ENCODE measurements at places on chromosomes 5 and 9.

DNA sequence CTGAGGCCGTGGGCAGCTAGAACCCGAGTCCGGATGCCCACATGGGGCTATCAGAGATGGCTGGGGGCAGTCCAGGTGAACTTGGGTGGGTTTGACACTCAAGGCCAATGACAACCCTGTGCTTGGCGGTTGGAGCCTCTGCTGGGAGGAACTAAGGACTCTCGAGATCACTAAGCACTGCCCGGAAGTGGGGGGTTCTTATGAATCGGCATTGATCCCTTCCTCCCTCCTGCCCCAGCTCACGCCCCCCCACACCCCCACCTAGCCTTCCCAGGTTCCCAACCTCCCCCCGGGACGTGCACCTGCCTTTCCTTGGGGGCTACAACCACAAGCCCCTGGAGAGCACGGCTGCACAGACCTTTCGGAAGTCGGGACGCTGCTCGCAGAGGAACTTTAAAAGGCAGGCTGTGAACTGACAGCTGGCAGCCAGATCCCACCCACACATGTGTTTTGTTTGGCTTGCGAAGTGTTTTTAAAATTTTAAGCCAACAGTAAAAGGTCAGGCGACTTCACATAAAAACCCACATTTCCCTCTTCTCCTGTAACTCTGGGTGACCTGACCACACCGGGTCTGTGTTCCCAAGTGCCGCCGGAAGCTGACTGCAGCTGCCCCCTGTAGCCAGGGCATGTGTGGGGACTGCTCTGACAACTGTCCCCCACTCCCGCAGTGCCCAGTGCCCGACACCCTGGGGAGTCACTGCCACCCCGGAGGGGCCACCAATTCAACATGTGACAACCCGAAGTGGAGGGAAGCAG, 5.1 kb upstream of the RALGDS start:
- peak; percentile 56 for DNase-seq

DNA sequence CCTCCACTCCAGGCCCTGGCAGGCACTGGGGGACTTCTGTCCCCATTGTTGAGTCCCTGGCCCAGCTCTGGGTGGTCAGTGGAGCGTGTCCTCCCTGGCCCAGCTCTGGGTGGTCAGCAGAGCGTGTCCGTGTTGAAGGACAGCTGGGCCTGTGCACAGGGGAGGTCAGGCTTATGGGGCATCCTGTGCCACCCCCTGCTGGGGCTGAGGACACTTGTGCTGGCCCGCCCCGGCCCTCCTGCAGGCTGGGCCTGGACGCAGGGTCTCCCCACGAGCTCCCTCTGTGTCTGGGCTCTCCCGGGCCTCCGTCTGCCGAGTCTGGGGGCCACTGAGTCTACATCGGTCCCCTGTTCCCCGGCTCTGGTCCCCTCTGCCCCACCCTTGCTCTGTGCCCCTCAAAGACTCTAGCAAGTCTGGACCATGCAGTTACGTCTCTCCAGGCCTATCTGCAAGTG, 11.5 kb upstream of the CLIC3 start:
- DNase-seq: no peak

GRCh38 chr5:22596404-22596970, 256.7 kb downstream of the CDH12 start:
- no peak for DNase-seq

- DNase-seq: no peak
Observed at GRCh38 chr5:1551426-1552301, 27.9 kb upstream of the LPCAT1 start.

DNA sequence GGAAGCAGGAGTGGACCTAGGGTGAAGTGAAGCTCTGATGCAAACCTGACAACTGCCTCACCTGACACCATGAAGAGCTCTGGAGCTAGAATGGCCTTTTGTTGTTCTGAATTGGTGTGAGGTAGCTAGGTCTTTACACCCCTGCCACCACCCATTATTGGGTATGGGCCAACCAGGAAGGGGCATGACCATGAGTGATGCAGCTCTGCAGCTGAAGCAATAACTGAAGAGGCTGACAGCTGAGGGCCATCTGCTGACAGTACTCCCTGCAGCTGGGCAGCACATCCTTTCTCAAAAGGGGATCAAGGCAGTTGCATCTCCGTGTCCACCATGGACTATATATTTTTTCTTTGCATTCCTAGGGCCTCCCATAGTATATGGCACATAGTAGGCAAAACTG, 87.0 kb upstream of the TLE1 start:
- no peak for DNase-seq

- no peak for DNase-seq
Observed at GRCh38 chr5:107968998-107969397, 298.3 kb upstream of the EFNA5 start.

DNA sequence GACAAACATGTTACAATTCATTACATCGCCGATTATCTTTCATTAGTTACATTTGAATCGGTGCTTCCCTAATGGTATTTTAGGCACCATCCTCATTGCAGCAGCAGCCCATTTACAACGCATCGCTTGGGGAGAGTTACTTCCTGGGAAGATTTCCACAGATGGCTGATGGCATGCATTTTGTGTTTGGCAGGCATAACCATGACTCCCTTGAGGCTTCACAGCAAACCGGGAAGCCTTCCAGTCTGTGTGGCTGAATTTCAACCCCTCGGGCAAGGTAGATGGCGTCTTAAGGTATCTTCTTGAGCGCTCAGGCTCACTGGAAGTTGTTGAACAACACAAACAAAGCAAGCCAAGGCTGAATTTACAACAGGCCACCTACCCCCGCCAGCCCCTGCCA, 1.6 kb upstream of the DNAH5 start:
- no peak for DNase-seq

- DNase-seq: no peak
Observed at GRCh38 chr5:53906736-53907135, 346.3 kb downstream of the NDUFS4 start.

DNA sequence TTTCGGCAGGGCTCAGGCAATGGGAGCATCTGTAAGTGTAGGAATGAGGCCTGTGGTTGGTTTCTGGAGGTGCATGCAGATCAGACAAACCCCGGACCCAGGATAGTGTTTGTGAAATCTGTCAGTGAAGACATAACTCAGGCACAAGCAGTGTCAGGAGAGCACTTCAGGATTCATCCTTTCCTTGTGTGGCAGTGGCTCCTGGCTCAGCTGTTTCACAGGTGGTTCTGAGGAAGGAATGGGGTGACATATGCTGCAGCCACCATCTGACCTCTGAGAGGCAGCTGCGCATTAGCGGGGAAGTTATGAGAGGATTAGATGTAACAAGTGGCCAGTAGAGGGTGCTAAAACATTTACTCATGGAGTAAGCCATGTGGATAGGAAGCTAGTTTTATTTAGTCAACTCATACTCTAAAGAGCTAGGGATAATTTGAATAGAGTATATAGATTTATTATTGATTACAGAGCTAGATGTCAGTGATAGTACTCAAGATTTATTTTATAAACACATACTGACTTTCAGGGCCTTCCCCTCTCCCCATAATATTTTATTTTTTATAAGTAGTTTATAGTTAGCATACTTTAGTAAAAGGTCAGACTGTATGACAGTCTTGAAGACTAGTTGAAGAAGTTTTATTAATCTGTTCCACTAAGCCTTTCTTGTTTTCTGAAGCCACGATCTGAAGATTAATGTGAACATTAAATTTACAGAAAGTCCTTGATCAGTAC, 28.4 kb downstream of the NNT start:
- peak; percentile 62 for DNase-seq

DNA sequence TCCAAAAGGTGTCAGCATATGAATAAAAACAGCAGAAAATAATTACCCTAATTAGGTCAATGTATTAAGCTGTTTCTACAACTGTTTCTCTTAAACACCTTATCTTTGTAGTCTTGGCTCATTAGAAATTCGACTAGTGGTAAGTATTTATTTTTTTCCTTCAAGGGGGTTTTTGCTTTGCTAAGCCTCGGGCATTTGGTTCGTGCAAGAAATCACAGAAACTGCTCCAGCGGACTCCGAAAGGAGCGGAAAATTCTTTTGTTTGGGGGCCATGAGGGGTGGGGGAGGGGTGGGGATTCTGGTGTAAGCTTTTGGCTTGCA, 757 bp downstream of the ZBED3 start:
- DNase-seq: no peak

- DNase-seq: no peak
Observed at GRCh38 chr9:135340143-135340655, 139.4 kb upstream of the PPP1R26 start.

DNA sequence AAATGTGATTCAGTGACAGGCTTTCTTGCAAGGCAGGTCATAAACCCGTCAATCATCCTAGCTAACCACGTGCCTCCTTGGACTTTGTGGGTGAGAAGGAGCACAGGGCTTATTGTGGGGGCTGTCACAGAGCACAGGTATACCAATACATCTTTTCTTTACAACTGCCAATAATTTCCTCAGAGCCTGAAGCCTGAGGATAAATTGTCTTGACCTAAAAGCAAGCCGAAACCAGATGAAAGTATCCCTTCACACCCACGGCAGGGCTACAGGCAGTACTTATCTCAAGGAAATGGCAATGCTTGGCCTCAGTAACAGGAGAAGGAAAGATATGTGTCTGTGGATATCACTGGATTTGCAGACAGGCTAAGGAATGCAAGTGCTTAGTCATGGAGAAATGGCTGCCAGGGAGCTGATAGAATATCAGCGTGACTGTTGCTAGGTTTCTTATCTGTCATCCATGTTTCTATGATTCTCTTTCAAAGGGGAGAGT, 90.3 kb upstream of the ZNF366 start:
- DNase-seq: no peak

DNA sequence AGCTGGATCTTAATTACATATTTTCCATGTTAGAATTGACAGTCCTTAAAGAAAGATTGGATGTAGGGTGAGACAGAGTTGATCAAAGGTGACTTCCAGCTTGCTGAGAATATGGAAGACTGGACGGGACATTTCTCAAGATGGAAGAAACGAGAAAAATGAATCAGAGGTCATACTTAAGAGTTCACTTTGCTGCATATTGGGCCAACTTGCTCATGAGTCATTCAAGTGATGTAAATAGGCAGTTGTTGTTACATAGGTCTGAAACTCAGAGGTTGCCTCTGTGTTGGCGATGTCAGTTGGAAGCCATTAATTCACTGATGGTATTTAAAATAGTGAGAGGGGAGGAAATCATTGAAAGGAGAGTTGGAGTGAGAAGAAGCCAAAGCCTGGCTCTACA, 132.8 kb downstream of the CD180 start:
- DNase-seq: no peak

DNA sequence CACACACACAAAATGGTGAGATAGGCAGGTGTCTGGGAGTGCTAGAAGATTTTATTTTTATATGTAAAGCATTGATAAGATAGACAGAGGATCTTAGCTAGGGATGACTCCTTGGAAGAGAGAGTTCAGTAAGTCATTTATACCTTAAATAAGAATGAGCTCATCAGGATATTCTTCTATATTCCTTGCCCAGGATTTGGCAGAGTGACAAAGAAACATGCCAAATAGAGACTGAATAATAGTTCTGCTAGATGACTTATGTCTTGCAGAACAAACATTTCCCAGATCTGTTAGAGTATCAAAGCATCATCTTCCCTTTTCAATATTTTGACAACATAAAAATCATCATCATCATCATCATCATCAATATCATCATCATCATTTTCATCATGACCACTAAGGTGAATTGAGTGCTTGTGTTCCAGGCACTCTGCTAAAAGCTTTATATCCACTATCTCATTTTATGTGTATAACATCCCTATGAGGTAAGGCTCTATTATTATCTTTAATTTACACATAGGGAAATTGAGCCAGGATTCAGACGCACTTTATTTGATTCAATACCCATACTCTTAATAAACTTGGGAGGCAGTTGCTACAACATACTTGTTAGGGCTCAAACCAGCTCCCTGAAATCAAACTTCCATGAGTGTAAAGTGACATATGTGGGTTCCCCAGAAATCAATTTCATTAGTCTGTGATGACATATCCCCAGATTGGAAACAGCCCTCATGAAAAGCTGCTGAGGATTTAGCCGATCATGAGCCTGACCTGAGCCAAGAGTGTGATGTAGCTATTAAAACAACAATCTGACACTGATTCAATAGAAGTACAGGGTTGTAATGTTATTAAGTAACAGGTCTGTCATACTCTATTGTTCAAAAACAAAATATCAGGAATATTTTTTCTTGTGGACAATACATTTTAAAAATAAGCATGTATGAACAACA, 176.3 kb upstream of the SEMA6A start:
- no peak for DNase-seq

DNA sequence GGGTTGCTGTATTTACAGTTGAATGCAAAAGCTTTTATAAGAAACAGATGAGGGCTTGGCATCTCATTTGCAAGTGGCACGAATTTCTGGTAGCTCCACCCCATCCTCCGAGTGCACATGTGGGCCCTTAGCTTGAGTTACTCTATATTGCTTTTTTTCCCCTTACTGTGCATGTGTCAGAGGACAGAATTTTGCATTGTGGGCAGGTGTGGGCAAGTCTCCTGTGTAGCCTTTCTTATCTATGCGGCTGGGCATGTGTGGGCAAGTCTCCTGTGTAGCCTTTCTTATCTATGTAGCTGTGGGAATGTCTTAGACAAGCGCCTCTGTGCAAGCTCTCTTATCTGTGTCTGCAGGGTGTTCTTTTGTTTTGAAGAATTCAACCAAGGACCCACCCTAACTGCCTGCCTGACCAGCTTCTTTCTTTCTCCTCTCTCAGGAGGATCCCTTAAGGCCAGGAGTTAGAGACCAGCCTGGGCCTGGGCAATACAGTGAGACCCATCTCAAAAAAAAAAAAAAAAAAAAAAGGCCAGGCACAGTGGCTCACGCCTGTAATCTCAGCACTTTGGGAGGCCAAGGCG, 34.1 kb upstream of the SIL1 start:
- DNase-seq: no peak

GRCh38 chr9:90308691-90309090, 333.9 kb downstream of the DIRAS2 start:
- DNase-seq: no peak

GRCh38 chr5:111691508-111691907, 65.5 kb downstream of the NREP start:
- no peak for DNase-seq

DNA sequence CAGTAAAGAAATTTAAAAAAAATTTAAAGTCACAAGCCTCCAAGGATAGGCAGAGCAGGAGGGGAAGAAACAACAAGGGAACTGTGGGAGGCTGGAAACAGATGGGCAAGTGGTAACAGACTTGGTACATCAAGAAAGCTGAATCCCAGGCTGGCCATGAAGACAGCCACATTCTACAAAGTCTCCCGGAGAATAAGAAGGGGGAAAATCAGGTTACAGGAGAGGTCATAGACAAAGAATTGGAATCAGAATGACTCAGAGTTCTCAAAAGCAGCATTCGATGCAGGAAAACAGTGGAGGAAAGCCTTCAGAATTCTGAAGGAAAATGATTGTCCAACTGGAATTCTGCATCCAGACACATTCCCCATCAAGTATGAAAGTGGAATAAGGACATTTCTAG, 129.7 kb downstream of the ADAMTS2 start:
- no peak for DNase-seq

GRCh38 chr9:124293718-124294506, 36.2 kb downstream of the NEK6 start:
- no peak for DNase-seq

- DNase-seq: peak; percentile 53
Observed at GRCh38 chr9:114507726-114508125, 2.5 kb upstream of the WHRN start.

- no peak for DNase-seq
Observed at GRCh38 chr9:130616451-130616850, 37.1 kb downstream of the FUBP3 start.
